ENCODE measurements at places on chromosomes 4 and X. TPM values are rescaled to one million over a fixed set of nuclear protein-coding genes. Genes with fewer than 3 reads are reported as not detected.

The SPRY1 gene
- 0.60 TPM for total RNA-seq

The SMIM10 gene
- total RNA-seq = not detected

The DOK7 gene
- total RNA-seq = not detected

The UGT2B11 gene
- not detected for total RNA-seq

The PABPC5 gene
- not detected for total RNA-seq

The MAGED4B gene
- 5.3 TPM for total RNA-seq

The HDX gene
- 3.8 TPM for total RNA-seq

The TEX13B gene
- not detected for total RNA-seq

The NRK gene
- total RNA-seq = not detected

The SPANXC gene
- total RNA-seq = 7.5 TPM

The JADE1 gene
- 27.4 TPM for total RNA-seq

The OCRL gene
- total RNA-seq = 14.2 TPM

The FRMPD3 gene
- total RNA-seq = 0.08 TPM

The RAB33A gene
- total RNA-seq = not detected

The HTR2C gene
- total RNA-seq = not detected

The RHOXF1 gene
- total RNA-seq = not detected

The CFAP99 gene
- total RNA-seq = not detected

The UCP1 gene
- not detected for total RNA-seq

The TIMM8A gene
- 11.7 TPM for total RNA-seq

The PPBP gene
- not detected for total RNA-seq

The GATB gene
- 35.7 TPM for total RNA-seq

The TRPC5OS gene
- total RNA-seq = not detected

The REELD1 gene
- not detected for total RNA-seq

The AR gene
- 5.9 TPM for total RNA-seq

The LRP2BP gene
- 0.13 TPM for total RNA-seq

All from HT1080 (cell line).